ENCODE measurements at places on chromosomes 12 and 14.
A peak's percentile ranks its signal among the peaks of the same experiment; 100 is the strongest.

- no peak for DNase-seq
These were observed 74.4 kb downstream of the SLC24A4 start for GRCh38 chr14:92397150-92397952.

- no peak for DNase-seq
These were observed 175.7 kb downstream of the NPAS3 start for GRCh38 chr14:33114331-33114730.

- peak; percentile 74 for DNase-seq
These were observed 132.9 kb downstream of the CEP83 start for GRCh38 chr12:94326727-94327126.

DNA sequence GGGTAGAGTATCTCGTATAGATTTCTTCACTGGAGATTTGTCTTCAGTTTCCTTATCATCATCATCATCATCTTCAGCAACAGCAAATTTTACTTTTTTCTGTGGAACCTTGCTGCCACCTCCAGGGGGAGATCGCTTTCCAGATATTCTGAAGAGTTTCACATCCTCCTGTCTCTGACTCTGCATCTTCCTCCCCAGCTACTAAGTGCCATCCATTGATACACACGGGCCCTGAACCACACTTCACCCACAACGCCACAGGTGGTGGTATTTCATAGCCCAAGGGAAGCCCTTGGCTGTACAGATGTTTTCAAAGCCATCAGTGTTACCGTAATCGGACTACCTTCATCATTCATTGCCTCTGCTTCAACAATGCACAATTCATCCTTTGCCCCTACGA is 82.2 kb downstream of the PPP2R5C start:
- peak; percentile 78 for DNase-seq
